ENCODE measurements at places on chromosomes 5 and 9. TPM values are rescaled to one million over a fixed set of nuclear protein-coding genes. Genes with fewer than 3 reads are reported as not detected.

- no peak for DNase-seq
Observed at GRCh38 chr9:70760228-70760627, 345.8 kb upstream of the KLF9 start.

GRCh38 chr5:86880344-86880743 lies 262.6 kb downstream of the COX7C start:
- DNase-seq: no peak

- DNase-seq: no peak
Observed at GRCh38 chr5:127774221-127774620, 71.0 kb downstream of the CCDC192 start.

Gene LRRC19
- polyA plus RNA-seq: not detected

Gene EMB
- 1.5 TPM for polyA plus RNA-seq

All from BJ (cell line).